Aorta (tissue), 5 donors: ENCODE measurements at places on chromosomes 2 and 18. TPM values are rescaled to one million over a fixed set of nuclear protein-coding genes. Genes with fewer than 3 reads are reported as not detected.

PIAS2 gene
- 40.9 TPM for total RNA-seq

GKN1 gene
- not detected for total RNA-seq

C2orf80 gene
- total RNA-seq, result not detected

ELOA2 gene
- total RNA-seq, result not detected

MTERF4 gene
- total RNA-seq, result 24.4 TPM

STAT4 gene
- total RNA-seq, result 7.7 TPM

SH3BP4 gene
- total RNA-seq, result 32.2 TPM

CNTNAP5 gene
- not detected for total RNA-seq

FER1L5 gene
- total RNA-seq, result 0.10 TPM

PAX3 gene
- total RNA-seq, result not detected

DNA sequence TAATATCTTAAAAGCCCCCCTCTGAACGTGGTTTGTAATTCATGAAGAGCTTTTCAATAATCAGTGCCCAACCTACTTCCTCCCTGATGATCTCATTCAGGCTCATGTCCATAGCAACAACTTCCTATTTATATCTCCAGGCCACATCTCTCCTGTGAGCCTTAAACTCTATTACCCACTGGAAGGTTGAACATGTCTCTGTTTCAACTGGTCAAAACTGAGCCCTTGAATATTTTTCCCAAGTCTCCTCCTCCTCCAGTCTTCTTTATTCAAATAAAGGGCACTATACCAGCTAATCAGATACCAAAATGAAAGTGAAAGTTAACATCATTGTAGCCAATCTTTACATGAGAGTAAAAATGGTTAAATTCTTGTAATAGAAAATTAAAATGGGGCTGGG, 63.7 kb upstream of the ITGA4 start:
- no peak for DNase-seq

GRCh38 chr18:51383116-51383515, 185.6 kb upstream of the MEX3C start:
- no peak for DNase-seq

- DNase-seq, result no peak
These were observed 67.8 kb downstream of the ASB1 start for GRCh38 chr2:238494573-238494961.

- peak; percentile 93 for DNase-seq
These were observed 43.2 kb upstream of the UBE2F start for GRCh38 chr2:237923481-237924163.

GRCh38 chr2:176830362-176830761, 382.2 kb upstream of the HNRNPA3 start:
- no peak for DNase-seq

GRCh38 chr2:227822416-227823003, 8.9 kb downstream of the CCL20 start:
- DNase-seq, result no peak

DNA sequence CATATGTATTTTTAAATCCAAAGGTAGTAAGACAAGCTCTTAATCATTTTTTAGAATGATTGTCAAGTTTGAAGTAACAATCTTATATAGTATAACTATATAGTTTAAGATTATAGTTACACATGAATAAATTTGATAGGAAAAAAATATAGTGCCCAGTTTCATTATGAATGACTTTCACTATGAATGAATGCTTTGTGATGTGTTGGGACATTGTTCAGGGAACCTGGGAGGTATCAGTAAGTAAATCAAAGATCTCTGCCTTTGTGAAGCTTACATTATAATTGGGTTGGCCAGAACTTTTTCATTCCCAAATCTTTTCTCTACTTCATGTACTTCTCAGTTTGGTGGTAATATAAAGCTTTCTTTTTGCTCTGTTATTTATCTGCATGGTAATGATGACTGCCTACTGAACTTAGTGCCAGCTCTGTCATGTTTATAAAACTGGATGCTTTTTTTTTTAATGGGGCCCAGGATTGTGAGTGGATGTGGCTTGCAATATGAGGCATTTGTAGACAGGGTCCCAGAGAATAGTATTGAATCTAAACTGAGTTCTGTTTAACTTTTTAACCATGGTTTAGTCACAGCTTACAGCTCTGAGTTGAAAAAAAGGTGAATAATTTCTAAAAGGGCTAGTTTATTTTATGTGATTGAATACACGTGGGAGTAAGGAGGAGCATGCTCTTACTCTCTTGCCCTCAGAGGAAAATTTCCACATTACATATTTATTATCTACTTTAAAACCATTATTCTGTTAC, 23.3 kb downstream of the GLS start:
- no peak for DNase-seq

GRCh38 chr2:68009526-68009925, 53.3 kb downstream of the C1D start:
- no peak for DNase-seq

DNA sequence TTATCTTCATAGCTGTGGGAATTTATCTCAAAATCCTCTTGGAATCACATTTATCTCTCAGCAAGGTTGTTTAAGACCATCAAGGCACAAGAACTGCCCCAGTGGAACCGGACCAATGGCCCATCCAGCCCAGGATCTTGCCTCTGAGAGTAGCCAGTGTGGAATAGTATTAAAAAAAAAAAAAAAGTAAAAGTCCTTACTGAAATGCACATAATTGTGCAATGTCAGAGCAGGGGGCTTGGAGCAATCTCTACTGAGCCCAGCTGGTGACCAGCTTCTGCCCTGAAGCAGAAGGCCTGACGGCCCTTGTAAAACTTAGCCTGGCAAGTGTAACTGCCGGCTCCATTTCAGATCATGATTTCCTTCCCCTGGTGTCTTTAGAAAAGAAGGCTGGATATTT, 355.6 kb upstream of the PIK3C3 start:
- DNase-seq, result no peak

DNA sequence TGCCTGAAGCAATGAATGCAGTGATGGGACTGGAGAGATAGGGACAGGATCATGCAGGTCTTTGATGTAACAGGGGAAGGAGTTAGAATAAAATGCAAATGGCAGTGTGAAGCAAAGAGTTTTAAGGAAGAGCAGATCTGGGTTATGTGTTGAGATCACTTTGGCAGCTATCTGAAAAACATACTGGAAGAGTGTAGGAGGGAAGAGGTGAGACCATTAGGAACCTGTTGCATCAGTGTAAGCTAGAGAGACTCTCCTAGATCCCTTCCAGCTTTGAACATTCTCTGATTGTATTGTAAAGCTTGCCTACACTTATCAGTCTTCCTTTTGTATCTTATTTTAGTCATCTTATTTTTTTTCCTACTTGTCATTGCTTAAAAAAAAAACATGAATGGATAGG, 10.5 kb downstream of the ACVR2A start:
- DNase-seq, result no peak

DNA sequence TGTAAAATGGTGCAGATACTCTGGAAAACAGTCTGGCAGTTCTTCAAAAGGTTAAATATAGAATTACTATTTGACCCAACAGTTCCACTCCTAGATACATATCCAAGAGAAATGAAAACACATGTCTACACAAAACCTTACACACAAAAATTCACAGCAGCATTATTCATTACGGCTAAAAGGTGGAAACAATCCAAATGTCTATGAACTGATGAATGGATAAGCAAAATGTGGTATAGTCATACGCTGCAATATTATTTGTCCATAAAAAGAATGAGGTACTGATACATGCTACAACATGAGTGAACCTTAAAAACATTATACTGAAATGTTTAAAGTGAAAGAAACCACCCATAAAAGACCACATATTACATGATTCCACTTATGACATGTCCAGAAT, 4.0 kb downstream of the CYP27C1 start:
- DNase-seq, result no peak

DNA sequence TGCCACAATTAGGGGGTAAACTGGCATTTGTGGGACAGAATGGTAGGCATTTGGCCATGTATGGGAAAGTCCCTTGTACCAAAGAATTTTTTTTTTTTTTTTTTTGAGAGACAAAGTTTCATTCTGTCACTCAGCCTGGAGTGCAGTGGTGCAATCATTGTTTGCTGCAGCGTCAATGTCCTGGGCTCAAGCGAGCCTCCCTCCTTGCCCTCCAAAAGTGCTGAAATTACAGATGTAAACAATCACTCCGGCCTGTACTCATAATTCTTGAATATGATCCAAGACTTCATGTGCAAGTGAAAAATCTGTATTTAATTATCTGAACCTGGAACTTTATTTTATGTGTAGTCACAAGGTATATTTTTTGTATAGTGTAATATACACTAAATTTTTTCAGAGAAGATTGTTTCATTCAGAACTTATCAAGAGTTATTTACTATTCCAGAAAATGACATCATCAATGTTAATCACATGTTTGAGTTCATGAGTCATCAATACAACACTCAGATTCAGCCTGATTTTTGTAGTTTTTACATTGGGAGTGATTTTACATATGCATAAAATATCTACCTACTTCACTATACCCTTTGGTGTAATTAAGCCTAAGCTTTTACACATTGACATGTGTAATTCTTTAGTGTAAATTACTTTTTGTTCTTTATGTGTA, 138.7 kb upstream of the L3MBTL4 start:
- no peak for DNase-seq

- no peak for DNase-seq
These were observed 83.0 kb upstream of the SOX11 start for GRCh38 chr2:5609201-5609600.

GRCh38 chr2:240326886-240327285, 108.6 kb upstream of the GPC1 start:
- no peak for DNase-seq

GRCh38 chr2:226652369-226652768, 147.3 kb downstream of the IRS1 start:
- no peak for DNase-seq

- DNase-seq, result no peak
These were observed 101.4 kb downstream of the PLA2R1 start for GRCh38 chr2:159961037-159961436.

DNA sequence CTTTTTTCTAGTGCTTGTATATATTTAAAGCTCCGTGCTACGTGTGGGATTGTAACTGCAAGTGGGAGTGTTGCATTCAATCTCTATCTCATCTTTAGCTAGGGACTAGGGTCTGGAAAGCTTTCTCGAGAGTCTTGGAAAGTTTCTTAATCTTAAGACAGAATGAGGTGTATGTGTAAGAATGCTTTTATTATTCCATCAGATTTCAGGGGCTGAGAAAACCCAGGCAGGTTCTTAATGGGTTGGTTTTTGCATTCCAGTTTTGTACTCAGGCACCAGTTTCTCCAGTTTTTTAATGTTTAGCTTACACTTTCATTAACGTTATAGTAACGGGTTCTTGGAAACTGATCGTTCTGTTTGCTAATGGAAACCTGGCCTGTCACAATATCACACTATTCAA, 20.3 kb downstream of the MRPL19 start:
- no peak for DNase-seq

DNA sequence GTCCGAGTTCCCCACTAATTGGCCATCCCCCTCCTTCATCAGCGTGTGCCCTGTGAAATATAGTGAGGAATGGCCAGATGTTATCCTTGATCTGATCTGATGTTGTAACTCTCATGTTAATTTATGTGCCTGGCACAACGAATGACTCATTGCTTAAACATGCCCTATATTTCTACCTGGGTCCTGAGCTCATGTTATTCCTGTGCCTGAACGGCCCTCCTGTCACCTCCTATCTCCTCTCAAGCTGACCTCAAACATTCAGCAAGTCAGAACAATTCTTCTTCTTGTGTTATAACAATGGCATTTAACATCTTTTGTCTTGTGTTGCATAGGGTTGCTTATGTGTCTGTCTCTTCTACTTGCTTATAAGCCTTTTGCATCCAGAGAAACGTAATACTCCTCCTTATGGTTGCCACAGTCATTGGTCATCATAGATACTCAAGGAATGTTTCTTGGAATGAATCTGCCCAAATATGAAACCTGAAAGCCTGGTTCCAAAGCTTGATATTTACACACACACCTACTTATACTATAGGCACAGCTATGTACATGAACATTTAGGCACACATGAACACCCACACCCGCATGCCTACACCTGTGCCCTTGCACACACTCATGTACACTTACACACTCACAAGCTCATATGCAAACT, 80.2 kb upstream of the PHLPP1 start:
- DNase-seq, result no peak

- no peak for DNase-seq
These were observed 10.1 kb downstream of the SP9 start for GRCh38 chr2:174344716-174345461.

DNA sequence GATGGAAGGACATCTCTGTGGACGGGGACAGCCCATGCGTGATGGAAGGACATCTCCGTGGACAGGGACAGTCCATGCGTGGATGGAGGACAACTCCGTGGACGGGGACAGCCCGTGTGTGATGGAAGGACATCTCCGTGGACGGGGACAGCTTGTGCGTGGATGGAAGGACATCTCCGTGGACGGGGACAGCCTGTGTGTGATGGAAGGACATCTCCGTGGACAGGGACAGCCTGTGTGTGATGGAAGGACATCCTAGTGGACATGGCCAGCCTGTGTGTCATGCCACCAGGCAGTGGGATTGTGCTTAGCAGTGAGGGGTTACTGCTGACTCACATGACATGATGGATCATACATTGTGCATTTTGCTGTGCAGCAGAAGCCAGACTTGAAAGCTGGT, 30.0 kb upstream of the NFATC1 start:
- no peak for DNase-seq
